ENCODE measurements at places on chromosomes 12 and 14.

DNA sequence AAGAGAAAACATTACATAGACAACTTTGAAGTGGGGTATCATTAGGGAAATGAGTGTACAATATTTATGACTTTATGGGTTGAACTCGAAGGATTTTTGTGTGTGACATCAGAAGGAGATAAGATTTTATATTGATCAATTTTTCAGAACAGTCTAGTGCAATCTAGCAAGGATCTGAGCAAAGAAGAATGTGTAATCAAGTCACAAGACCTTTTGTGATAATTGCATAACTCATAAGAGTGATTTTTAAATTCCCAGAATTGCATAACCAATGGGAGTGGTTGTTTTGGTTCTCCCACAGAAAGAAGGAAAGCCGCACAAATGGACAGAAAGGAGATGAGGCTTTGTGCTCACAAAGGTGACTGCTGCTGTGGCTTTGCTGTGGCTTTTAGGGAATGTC, 441.8 kb upstream of the FLRT2 start:
- no peak for DNase-seq

DNA sequence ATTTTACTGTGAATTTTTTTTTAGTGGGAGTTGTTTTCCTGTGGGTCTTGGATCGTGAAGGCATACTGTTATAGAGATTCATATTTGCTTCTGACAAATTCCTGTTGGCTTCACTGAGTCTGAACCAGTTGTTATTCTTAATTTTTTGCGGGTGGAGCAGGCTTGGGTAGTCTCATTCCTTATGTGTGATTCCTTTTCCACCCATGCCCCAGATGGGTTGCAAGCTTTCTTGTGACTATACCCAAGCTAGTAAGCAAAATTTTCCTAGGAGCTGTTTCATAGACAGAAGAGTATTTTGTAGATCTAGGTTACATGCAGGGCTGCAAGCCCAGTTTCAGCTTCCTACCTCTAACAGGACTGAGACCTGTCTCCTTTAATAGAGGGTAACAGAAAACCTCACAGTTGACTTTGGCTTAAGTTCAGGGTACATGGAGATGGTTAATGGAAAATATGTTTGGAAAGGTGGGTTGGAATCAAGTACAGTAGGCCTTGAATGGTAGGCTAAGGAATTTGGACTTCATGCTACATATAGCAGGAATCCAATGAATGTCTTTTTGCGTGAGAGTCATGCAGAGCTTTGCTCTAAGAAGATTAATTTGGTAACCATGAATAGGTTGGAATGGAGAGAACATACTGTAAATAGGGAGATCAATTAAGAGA, 29.0 kb downstream of the TRMT5 start:
- DNase-seq, result no peak

DNA sequence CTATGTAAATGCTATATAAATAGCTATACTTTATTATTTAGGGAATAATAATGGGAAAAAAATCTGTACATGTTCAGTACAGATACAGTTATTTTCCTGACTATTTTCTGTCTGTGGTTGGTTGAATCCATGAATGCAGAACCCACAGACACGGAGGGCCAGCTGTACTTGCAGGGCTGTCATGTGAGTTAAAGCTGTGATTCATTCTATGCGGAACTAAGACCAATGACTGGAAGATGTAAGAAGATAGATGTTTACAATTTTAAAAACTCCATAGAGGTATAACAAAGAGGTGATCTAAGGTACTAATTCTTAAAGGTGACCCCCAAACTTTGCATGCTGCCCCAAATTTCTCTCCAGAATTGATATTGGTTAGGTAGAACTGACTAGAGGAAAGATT, 14.6 kb downstream of the PCNX4 start:
- no peak for DNase-seq

DNA sequence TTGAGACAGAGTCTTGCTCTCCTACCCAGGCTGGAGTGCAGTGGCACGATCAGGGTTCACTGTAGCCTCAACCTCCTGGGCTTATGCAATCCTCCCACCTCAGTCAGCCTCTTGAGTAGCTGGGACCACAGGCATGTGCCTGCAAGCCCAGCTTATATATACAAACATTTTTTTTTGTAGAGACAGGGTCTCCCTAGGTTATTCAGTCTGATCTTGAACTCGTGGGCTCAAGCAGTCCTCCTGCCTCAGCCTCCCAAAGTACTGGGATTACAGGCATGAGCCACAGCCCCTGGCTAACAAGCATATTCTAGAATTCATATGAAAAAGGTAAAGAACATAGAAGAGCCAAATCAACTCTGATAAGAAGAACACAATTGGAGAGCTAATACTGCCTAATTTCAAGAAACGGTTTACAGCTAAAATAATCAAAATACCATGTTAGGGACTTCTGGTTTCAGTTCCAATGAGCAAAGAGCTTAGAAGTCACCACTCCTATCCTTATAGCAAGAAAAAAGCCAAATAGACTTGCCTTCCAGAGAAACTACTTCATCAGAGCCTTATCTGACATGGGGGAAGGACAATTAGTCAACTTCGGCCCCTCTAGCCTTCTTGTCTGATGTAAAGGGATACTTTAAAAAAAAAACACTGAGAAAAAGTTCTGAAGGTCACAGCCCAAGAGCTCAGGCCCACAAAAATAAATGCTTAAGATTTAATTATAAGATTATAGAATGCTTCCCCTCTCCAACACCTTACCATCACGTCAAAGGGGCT, 37.6 kb downstream of the TMEM116 start:
- DNase-seq, result no peak

DNA sequence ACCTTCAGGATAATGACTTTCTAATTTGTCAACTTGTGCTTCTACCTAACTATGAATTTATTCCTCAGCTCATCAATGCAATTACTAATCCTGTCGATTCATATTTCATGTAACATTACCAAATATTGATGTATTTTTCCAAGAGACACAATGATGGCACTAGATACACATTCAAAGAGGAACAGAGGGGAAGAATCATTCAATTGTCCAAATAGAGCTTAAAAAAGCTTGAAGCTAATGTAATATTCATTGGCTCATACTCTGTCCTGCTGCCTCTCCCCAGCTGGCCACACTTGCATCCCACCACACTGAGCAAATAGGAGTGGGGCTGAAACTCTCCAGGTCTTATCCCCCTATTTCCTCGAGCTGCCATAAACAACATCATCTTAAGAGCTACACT, 9.3 kb downstream of the TESPA1 start:
- no peak for DNase-seq

GRCh38 chr12:6494258-6494743, 399 bp downstream of the NCAPD2 start:
- DNase-seq, result no peak

GRCh38 chr14:67703997-67704396, 2.3 kb downstream of the RDH12 start:
- DNase-seq, result no peak

DNA sequence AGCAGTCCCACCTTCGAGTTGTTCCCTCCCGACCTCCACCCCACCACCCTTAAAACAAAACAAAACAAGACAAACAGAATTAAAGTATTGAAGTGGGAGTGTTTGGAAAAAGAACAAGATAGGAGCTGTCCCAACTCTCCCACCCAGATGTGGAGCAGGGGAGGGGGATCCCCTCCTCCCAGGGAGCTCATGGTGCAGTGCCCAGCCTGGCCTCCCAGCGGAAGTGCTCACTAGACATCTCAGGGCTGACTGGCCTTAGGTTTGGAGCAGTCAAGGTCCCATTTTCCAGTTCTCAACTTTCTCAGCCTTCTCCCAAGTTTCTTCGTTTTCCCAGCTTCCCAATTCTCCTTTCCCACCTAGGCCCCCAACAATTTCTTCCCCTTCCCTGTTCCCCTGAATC, 2.9 kb downstream of the SP7 start:
- DNase-seq, result no peak
